Right kidney (tissue), 9 donors: ENCODE measurements at places on chromosomes 12 and 14.

DNA sequence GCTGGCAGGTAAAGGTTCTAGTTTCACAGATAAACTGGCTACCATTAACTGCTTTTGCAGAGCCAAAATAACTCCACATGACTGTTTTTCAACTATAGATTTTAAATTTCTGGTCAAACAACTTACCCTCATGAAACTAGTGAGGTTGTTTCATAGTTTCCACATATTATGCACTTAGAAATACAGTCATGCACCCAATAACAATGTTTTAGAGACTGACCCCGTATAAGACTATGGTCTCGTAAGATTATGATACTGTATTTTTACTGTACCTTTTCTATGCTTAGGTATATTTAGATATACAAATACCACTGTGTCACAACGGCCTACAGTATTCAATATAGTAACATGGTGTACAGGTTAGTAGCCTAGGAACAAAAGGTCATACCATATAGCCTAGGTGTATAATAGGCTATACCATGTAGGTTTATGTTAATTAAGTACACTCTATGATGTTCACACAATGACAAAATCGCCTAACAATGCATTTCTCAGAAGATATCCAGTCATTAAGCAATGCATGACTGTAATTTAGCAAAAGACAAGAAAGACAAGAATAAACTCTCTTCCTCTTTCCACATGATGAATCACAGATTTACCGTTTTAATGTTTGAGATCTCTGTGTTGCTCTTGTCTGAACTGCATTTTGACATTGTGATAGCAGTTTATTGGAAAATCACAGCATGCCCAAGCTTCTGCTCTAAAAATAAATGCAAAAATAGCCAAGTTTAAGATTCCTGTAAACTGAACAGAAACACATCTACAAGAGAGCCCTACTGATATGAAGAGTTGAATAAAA lies 17.1 kb downstream of the DICER1 start:
- DNase-seq = no peak

DNA sequence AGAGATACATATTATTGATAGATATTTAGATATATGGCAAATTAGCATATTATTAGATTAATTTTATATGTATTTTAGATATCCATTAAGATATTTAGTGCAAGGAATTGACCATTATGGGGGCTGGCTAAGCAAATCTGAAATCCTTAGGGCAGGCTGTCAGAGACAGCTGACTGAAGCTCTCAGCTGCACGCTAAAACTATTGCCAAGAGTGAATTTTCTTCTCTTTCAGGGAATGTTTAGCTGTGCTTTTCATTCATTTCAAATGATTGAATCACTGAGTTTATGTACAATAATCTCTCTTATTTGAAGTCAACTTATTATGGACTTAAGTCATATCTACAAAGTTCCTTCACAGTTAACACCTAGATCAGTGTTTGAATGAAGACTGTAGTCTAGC lies 566.5 kb downstream of the LRFN5 start:
- no peak for DNase-seq

- DNase-seq = peak; percentile 55
Observed at GRCh38 chr12:116662612-116663144, 75.2 kb downstream of the SPRING1 start.

DNA sequence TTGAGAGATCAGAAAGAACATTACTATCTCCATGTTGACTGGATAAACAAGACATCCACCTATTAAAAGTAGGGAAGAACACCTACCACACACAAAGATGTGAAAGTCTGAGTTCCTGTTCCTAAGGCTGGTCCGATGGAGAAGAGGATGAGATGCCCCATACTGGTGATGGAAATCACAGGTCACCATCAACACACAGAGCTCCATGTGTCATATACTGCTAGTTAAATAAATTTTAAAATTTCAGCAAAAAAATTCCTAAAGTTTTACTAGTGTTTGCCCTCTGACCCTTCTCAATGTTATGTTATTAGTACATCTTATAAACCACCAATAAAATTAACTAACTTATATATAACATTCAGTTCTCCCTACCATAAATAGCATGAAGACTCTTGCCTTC lies 59.1 kb downstream of the KCNA5 start:
- no peak for DNase-seq

- no peak for DNase-seq
Observed at GRCh38 chr12:49491823-49492222, 47.0 kb upstream of the KCNH3 start.

DNA sequence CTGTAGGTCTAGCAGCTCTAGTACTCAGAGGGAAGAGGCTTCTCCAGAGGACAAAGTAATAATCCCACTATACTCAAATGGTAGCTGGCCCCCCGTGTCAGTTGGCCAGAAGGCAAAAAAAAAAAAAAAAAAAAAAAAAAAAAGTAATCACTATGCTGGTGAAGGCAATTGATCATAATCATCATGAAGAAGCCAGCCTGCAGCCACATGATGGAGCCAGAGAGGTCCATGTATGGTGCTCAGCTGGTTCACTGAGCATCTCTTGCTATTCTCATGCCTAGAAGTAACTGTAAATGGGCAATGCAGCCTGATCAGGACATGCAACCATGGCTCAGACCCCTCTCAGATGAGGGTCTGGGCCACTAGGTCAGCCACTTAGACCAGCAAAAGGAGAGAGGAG lies 378.8 kb downstream of the MED13L start:
- DNase-seq = no peak

GRCh38 chr12:115303723-115304309 lies 619.8 kb upstream of the TBX3 start:
- no peak for DNase-seq

GRCh38 chr14:105053996-105054395 lies 11.2 kb downstream of the GPR132 start:
- DNase-seq = no peak

DNA sequence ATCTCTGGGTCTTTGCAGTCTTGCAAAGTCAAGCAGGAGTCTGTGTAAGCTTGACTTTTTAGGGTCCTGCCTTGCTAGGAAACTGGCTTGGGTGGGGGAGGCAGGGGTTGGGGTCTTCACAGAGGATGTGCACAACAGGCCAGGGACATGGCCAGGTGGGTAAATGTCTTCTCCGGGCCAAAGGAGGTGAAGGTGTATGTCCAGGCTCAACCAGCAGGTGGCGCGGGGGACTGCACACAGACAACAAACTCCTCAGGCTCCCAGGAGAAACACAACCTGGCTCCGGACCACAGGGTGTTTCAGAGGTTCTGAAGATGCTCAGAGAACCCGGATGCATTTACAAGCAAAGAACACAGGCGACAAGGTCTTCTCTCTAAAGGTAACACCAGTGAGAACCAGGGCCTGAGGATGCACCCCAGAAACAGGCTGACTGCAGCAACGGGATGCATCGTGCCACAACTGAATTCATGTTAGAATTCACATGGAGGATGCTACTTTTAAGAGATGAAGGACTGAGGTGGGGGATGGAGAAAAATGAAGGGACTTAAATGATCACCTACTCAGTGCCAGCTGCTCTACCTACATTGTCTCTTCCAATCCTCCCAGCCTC lies 56.0 kb downstream of the PLEKHG3 start:
- no peak for DNase-seq

GRCh38 chr14:40393143-40393542 lies 960.9 kb upstream of the FBXO33 start:
- DNase-seq = no peak

DNA sequence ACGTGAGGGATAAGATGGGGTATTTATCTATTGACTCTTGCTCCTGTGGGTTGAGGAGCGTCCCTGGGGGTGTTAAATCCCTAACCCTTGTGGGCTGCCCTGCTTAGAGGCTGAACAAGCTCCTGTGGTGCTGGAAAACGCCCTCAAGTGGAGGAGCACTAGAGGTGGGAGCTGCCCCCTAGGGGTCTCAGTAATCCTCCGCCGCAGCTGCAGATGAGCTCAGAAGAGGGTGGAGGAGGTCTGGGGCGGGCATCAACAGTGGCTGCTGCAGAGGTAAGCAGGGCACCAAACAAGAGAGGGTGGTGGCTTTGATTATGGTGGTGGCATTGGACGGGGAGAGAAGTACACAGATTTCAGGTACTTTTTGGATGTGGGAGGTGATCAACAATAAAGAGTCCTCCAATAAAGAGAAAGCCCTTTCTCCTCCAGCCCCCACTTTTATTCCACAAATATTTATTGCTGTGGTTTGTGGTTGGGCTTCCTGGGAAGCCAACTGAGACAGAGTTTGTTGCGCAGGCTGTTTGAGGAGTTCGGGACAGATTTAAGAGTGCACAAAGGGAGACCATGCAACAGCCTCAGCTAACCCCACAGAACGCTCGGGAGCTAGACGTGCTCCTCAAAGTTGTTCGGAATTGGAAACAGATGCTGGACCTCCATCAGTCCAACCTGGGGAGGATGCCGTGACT lies 179.9 kb downstream of the ADCK1 start:
- DNase-seq = no peak

DNA sequence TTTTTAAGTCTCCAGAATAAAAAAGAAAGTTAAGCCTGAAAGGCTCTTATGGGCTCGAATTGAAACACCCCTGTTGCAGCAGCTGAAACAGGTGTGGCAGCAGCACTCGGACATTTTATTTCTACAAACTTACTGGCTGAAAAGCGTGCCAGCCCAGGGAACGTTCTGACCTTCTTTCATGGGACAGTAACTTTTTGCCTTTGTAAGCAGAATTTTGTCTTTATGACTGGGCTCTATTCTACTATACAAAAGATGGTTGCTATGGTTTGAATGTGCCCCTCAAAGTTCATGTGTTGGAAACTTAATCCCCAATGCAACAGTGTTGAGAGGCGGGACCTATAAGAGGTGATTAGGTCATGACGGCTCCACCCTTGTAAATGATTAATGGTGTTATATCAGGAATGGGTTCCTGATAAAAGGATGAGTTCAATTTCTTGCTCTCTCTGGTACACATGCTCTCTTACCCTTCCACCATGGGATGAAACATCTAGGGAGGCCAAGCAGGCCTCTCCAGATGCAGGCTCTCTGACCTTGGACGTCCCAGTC lies 52.7 kb downstream of the PELI2 start:
- DNase-seq = no peak

GRCh38 chr14:36844443-36845195 lies 183.0 kb downstream of the PAX9 start:
- no peak for DNase-seq

GRCh38 chr12:59600171-59600570 lies 4.3 kb downstream of the SLC16A7 start:
- no peak for DNase-seq

GRCh38 chr12:107442326-107442987 lies 243.1 kb upstream of the PWP1 start:
- DNase-seq = no peak

DNA sequence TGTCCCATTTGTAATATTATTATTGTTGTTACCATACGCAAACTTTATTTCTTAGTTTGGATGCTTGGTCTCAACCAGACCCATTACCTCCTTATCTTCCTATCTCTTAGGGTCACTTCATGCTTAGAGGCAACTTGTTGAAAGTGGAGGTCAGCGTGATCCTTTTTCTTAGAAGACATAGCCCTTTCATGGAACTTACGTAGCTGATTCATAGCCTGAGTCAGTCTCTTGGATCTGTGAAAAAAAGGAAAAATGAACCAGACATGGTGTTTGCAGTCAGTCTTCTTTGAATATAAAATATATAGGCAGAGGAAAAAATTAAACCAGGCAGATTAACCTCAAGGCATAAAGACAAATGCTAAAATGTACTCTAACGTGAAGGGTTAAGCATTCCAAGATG lies 613.7 kb downstream of the DIO2 start:
- DNase-seq = no peak

- no peak for DNase-seq
Observed at GRCh38 chr12:23525450-23526072, 423.9 kb downstream of the SOX5 start.

DNA sequence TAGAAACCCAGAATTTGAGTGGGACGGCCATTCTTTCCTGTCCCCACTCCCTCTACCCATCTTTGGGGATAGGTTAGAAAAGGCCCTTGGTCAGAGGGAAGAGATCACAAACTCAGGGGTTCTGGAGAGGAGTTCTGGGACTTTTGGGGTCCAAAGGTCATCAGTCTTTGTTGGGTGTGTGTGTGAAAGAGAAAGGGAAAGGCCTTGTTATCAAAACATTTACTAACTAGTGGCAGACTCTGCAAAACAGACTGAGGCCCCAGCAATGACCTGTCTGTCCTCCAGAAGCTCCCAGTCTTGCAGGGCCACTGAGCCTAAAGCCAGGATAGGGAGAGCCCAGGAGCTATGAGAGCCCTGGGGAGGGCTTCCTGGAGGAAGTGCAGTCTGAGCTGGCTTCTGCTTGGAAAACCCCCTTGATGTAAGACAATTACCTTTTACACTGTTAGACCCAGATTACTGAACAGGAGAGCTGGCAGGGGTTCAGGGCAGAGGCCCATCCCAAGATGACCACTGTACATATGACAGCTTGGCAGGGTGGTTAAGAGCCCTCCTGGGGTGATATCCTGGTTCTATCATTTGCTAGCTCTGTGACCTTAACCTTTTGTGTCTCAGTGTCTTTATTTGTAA lies 429.1 kb upstream of the CCDC196 start:
- no peak for DNase-seq

DNA sequence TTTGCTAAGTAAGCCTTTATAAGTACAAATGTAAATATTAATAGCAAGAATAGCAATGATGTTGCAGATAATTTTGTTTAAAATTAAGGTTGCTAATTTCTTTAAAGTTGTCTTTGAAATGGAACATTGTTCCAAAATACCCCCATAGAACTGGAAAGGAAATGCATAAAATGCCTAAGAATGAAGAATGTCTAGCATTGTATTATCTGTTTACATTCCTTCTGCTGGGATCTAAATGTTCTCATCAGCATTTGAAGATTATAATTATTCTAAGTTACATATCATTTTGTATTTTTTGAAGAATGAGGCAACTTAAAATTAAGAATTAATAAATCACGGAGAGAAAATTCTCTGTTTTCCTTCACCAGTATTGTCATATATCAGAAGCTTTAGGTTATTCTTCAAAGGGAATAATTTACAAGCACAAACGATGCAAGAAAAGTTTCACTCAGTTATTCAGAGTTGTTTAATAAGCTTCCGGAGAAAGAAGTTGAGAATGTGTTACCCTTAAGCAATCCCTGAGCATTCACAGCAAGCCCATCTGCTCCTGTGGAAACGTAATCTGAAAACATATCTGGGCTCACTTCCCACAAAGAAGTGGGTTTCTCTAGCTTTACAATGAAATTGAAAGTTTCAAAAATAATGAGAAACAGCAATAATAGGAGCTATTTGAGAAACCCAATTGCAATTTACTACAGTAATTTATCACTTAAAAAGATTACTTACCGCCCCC lies 21.3 kb downstream of the SLC6A15 start:
- no peak for DNase-seq

GRCh38 chr14:88935083-88935482 lies 110.6 kb downstream of the TTC8 start:
- DNase-seq = no peak

- DNase-seq = peak; percentile 80
Observed at GRCh38 chr14:77980475-77981321, 180.8 kb downstream of the ADCK1 start.

- DNase-seq = no peak
Observed at GRCh38 chr14:63182968-63183367, 21.3 kb upstream of the RHOJ start.

DNA sequence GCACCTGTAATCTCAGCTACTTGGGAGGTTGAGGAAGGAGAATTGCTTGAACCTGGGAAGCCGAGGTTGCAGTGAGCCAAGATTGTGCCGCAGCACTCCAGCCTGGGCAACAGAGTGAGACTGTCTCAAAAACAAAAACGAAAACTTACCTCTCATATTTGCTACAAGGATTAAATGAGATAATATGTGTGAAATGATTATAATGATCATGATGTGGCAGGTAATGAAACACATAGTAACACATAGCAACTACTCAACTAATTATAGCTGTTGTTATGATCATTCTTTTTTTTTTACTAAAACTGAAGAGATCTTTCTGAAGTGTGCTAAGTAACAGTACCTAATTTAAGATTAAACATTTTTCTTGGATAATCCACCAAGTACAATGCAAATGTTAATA lies 30.1 kb downstream of the RPGRIP1 start:
- no peak for DNase-seq

- DNase-seq = peak; percentile 35
Observed at GRCh38 chr14:75980856-75981255, 939 bp downstream of the TGFB3 start.
